NCI-H1417 treated with DMSO at 0.1 percent for 48 hours (cell line): ENCODE measurements at places on chromosomes 7 and 10.

- DNase-seq = no peak
Measured at GRCh38 chr7:41581041-41581440, 121.8 kb downstream of the INHBA start.

- DNase-seq = no peak
Measured at GRCh38 chr10:76679030-76679429, 958.6 kb downstream of the KCNMA1 start.

DNA sequence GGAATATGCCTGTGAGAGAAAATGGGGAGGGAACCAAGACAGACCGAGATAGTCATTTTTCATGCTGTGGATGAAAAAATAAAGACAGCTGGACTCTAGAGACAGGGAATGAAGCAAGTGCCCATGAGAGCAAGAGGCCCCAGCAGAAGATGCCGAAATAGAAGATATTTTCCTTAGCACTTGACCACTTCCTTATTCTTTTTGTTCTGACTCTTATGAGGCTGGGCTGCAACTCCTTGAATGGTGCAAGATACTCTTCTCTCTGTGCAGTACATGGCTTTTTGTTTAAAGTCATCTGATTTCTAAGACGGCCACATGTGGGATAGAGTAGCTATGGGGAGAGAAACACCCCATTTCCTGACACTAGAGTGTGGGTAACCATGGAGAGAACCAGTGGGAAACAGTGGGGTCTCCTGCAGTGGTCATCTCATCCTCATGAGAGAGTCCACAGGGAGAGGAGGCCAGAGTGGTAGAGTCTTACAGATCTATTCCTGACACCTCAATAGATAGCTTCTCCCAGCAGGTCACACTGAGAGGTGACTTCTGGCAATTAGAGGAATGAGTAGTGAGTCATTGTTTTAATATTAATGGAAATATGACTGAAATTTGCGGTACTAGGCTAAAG is 18.0 kb upstream of the VCL start:
- no peak for DNase-seq

DNA sequence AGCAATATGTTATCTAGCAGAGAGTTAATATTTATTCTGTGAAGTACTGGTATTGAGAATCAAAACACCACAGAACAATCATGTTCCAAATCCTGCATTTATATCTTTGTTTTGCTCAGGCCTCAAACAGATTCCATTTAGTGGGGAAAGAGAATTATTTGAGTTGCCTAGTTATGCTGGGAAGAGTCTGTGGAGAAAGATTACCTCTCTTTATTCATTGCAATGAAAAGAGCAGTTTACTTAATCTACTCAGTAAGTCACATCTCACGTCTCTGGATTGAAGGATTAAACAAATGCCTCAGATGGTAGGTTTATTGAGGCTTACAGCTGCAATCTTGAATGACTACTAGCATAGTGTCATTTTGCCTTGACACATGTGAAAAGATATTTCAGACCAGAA is 76.4 kb downstream of the RUNDC3B start:
- no peak for DNase-seq

DNA sequence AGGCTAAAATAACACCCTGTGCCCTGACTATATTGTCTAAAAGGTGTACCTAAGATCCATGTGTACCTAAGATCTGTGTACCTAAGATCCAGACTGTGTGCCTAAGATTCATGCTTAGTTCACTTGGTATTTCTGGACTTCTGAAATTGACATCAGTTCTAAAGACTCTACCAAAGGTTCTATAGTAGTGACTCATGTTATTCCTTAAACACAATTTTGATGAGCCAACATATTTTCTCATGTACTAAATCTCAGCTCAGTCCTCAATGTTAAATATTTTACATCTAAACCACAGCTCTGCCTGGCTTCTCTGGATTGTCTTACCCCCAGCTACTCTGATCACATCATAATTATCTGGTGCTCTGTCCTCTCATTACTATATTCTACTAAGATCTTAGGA is 802.3 kb upstream of the SORCS1 start:
- no peak for DNase-seq

DNA sequence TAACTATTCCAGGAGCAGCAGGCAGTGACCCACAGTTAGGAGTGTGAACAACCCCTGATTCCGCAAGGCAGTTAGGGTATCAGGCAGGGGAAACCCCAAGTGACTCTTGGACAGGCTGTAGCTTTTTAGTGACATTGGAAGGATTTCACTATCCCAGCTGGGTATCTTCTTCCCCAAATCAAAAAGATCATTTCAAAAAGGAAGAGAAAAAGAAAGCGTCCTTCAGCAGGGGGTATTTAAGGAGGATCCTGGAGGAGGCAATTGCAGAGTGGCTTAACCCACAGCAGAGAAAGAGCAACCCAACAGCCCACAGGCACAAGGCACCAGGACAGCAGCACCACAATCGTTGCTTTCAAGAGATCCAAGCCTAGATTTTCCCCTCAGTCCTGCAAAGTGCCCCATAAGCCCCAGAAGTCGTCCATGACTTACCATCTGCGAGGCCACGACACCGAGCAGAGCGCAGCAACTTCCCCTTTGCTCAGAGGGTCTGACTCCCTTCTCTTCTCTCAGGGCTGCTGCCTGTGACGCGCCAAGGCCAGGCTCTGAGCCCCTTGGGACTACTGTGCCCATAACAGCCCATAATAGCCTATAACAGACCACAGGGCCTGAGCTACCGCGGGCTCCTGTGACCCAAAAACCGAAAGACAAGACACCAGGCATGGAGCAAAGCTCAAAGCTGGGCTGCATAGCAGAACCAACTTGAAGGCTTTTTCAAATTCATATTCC is 19.8 kb downstream of the PIK3AP1 start:
- no peak for DNase-seq

- no peak for DNase-seq
Measured at GRCh38 chr10:80468002-80468401, 13.9 kb downstream of the TSPAN14 start.

DNA sequence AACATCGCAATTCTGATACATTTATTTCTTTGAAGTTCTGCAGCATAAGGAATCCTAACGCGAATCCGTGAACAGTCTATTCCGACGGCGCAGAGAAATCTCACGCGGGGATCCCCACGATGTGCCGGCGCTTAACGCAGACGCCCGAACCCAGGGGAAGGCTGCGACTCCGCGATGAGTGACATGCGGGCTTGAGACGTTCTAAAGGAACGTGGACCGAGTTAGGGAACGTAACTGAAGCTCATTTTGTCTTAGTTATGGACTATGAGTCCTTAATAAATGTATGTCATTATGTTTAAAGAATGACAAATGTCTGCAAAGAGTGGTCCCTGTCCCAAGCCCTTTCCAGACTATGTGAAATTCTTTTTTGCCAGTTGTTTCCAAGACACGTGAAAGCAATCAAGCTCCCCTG is 995 bp upstream of the PARD3 start:
- DNase-seq = no peak
